ENCODE measurements at places on chromosomes 2 and 18.

GRCh38 chr2:137828624-137829023 is 135.6 kb upstream of the HNMT start:
- DNase-seq, result no peak

- DNase-seq, result no peak
Measured at GRCh38 chr2:157792335-157793052, 83.6 kb downstream of the ACVR1 start.

- DNase-seq, result no peak
Measured at GRCh38 chr2:241501551-241501950, 6.8 kb downstream of the STK25 start.

DNA sequence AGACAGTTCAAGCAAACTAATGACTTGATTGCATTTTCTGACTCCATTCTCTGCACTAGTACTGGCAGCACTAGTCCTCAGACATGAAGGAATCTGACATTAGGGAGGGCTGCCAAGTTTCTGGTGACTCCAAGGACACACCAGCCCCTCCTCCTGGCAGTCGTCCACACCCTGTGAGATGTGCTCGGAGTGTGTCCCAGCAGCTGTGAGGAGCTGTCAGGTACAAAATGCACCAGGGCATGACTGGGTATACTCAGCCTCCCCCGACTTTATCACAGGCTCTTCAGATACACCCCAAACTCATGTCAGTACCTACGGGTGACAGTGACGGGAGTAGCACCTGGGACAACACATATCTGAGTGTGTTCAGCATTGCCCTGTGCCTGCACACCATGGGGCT is 43.1 kb downstream of the EDAR start:
- no peak for DNase-seq
